Effector CD8-positive, alpha-beta T cell (primary cell): ENCODE measurements at places on chromosomes 2 and 18.

GRCh38 chr2:172931256-172931894, 144.3 kb upstream of the MAP3K20 start:
- no peak for DNase-seq

DNA sequence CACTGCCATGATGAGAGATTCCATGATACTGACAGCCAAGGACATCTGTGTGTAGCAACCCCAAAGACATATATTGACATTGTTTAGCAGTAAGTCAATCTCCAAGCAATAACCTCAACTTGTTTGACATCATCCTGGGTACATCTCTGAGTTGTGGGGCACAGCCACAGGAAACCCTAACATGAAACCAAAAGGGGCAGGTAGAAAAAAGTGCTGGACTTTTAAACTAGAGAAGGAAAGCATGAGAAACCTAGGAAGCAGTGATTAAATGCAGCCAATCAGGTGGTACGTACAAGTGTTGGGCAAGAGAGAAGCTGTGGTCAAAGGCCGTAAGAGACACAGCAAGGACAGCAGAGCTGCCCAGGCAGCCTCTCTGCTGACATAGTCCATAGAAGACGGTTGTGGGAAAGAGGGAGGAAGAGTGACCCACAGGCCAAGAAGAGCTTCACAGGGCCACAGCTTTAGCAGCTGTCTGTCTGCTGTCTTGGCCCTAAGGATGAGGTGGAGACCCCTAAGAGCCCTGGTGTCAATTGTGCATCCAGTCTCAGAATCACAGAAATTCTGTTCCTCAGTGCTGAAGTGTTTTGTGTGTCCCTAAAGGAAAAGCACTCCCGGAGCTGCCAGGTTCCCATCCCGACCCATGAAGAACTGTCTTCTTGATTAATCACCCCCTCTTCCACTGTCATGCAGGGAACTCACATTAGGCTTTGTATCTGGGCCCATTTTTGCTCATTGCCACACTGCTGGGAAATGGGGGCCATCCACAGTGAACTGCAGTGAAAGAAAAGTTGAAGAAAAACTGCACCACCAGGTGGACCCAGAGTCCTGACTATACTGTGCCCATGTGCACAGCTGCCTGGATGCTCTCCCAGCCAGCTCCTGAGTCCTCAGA, 25.4 kb upstream of the CHN1 start:
- no peak for DNase-seq

- DNase-seq: no peak
Measured at GRCh38 chr2:180240774-180241173, 233.7 kb upstream of the CWC22 start.

- no peak for DNase-seq
Measured at GRCh38 chr2:219184121-219184520, 6.0 kb downstream of the RETREG2 start.

GRCh38 chr2:148764815-148765214, 110.2 kb upstream of the KIF5C start:
- DNase-seq: no peak

DNA sequence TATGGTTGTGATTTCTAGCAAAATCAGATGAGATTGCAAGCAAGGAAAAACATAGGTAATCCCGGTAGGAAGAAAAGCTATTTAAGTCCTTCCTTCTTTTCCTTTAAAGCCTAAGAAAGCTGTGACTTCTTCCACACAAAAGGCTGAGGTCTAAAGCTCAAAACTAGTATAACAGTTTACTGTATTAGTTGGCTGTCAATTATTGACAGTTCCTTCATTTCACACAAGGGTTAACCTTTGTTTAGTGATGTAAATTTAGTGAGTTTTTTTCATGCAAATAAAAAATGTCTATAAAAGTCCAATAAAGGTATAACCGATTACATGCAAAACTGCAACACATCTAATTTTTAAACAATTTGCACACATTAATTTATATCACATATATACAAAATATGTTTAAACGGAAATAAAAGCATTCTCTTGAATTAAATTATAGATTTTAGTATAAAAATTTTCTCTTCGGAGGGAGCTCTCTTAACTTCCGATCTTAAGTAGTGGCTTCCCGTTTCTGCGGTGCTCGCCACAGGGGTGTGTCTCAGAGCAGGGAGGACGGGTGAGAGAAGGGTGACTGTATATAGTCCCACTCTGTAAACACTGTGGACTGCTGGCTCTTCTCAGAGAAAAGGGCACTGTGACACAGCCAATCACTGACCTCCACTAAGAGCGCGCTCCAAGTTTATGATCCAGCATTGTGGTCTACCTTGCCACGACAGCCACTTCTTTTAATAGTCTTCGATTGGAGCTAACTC, 33.4 kb downstream of the TTR start:
- no peak for DNase-seq

DNA sequence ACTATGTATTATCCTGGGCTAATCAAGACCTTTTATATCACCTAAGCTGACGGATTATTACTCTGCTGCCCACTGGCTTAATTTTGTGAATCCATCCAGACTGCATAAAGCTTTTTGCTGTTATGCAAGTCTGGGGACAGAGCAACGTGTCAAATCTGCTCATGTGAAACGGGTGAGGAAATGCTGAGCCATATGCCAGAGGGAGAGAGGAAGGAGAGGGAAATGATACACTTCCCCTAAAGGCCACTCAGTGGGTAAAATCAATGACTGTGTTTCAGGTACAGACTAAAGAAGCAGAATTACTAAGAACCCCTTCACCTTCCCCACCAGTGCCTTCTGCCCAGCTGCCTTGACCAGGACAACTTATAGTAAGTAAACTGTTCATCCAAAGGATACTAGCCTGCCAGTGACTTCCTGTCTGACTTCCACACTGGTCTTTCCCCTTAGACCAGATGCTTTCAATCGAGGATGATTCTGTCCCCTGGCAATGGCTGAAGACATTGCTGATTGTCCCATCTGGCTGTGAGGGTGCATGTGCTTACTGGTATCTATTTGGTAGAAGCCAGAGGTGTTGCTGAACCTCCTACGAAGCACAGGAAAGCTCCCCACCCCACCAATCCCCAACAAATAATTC, 43.0 kb downstream of the STAT1 start:
- DNase-seq: no peak

DNA sequence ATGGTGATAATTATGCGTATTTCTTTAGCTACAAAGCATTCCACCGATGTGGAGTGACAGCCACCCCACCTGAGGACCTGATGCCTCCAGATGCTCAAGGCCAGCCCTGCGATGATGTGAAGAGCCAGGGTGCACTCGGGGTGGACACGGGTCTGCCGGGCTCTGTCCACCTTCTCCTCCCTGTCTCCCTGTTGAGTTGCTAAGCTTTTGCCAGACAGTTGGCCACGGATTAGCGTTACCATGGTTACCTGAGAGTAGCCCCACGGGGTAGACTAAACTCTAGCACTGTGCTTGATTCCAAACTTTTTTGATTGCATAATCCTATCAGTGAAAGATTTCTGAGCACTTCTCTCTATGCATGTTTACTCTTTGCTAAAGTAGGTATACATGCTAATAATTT, 86.2 kb downstream of the SMIM21 start:
- no peak for DNase-seq

DNA sequence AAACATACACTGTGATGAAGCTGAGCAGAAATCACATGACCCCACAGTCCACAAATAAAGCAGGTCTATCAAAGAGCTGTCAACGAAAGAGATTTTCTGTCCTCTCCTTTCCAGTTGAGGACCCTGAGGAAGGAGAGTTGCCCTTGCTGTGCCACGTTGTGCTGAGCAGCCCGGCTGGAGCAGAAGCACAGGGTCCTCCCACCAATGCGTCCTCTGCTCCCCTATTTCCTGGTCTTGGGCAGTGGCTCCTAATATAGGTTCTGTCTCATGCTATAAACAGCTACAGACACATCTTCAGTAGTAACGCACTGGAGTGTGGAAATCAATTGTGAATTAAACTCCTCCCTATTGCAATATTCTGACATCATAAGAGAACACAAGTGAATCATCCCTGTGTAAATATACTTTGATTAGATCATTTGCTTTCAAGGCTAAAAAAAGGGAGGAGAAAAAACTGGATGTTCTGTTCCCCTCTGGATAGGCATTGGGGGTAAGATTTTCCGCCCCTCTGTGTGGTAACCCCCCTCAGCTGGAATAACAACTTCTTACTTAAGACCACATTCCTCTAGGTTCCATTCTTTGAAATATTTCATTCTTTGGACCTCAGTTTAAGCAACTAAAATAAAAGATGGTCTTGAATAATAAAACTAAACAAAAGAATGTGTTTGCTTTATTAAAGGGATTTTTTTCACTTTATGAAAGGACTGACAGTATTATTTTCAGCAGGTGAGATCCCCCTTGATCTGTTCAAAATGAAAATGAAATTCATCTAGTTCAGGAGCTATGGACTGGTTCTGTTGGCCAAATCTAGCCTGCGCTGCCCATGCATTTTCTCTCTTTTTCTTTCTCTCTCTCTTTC, 8.3 kb upstream of the RHOB start:
- no peak for DNase-seq

DNA sequence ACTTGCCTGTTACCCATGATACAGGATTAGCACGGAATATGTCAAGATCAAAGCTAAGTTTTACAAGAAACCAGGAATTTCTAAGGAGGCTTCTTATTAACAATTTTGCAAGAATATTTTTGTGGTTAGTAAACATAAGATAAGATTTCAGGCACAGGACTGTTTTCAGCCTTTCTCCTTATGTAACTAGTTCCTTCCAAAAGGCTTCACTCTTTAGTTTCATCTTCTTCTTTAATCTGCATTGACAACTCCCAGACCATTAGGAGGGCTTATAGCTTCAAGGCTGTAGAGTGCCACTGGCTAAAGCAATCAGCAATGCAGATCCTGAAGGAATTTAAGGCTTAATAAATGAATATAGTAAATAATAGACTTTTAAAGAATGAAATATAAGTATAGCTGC, 29.3 kb downstream of the SLC14A1 start:
- no peak for DNase-seq

DNA sequence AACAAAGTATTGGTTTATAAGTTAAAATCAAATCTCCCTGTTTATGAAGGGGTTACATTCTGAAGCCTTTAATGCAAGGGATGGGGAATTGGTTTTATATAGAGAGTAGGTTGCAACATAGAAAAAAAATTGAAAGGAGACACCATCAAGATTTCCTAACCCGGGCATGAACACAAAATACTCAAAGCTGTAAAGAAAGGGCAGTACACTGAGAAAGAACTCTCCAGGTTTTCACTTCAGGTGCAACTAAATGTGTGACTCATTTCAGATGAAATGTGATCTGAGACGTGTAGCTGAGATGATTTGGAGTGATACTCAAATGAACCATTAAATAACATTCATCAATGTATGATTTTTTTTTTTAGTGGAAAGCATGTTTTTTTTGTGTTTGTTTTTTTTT, 43.6 kb downstream of the SANBR start:
- no peak for DNase-seq

GRCh38 chr2:69525261-69525660, 88.0 kb upstream of the NFU1 start:
- DNase-seq: no peak

DNA sequence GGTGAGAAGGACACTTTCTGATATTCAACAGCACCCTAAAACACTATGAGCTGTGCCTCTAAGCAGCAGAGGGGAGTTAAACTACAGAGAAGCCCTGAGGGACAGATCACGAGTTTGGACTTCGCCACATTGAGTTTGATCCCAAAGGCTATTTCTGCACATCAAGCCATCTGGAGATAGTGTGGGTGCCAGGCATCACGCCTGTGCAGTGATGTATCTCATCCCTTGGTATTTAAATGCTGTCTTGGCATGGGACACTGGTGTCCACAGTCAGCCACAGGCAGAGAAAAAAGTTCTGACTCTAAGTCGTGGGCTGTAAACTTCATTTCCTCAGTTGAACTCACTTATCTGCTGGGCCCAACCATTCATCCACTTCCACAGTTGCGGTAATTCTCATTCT, 742.3 kb upstream of the CELF4 start:
- no peak for DNase-seq

- no peak for DNase-seq
Measured at GRCh38 chr18:3889121-3889520, 439.1 kb downstream of the TGIF1 start.

- no peak for DNase-seq
Measured at GRCh38 chr2:11155381-11156035, at the start of gene SLC66A3. TSS of gene SLC66A3 (plus strand) at chr2:11155467. CDS start at chr2:11155547, 80 bp downstream.

DNA sequence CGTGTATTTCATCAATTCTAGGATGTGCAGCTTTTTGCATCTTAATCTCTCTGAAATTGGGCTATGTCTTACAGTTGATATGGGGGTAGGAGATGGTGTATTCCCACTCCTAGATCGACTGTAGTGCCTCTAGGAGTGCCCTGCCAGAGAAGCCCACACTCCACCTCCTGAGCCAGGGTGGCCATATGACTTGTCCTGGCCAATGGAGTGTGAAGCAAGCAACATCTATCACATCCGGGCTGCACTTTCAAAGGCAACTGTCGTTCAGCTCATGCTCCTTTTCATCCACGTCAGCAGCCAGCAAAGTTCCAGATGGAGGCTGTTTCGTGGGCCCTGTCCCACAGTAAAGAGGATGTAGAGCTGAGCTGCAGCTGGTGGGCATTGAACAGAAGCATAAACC, 149.4 kb upstream of the SLC1A4 start:
- no peak for DNase-seq

- DNase-seq: no peak
Measured at GRCh38 chr2:233387667-233388528, 33.6 kb downstream of the DGKD start.

- DNase-seq: no peak
Measured at GRCh38 chr2:130823171-130823885, 13.4 kb upstream of the ARHGEF4 start.

DNA sequence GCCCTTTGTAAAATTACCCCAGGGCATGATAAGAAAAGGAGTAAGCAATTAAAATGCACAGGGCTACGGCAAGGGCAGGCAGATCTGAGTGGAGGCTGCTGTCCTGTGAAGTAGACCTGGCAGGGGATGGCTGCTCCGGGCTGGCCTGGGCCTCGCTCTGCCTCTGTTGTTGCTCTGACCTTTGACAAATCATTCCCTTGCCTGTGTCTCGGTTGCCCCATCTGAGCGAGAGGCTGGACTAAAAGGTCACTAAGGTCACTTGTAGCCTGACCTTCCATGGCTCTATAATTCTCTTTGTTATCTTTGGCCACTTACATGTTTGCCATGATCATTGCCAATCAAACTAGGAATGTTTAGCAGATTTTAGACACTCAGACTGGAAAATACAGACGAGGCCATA, 118.1 kb downstream of the KLHL29 start:
- no peak for DNase-seq

DNA sequence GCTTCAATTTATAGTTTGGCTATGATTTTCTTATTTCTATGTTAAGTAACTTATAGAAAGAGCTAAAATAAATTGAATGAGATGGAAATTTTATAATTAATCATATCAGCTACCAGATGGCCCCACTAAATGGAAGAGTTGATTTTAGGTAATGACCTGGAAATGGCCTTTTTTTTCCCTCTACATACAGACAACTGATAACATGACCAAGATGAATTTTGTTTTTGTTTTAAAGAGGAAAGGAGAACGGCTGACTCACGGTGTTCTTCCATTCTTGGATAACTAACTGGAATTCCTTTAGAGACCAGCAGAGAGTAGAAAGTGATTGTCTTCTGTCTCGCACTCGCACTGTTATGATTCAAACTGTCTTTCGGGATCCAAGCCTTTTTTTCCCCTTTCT, 91.0 kb downstream of the TMEM185B start:
- no peak for DNase-seq
